DND-41 (cell line): ENCODE measurements at places on chromosomes 5 and 9.

DNA sequence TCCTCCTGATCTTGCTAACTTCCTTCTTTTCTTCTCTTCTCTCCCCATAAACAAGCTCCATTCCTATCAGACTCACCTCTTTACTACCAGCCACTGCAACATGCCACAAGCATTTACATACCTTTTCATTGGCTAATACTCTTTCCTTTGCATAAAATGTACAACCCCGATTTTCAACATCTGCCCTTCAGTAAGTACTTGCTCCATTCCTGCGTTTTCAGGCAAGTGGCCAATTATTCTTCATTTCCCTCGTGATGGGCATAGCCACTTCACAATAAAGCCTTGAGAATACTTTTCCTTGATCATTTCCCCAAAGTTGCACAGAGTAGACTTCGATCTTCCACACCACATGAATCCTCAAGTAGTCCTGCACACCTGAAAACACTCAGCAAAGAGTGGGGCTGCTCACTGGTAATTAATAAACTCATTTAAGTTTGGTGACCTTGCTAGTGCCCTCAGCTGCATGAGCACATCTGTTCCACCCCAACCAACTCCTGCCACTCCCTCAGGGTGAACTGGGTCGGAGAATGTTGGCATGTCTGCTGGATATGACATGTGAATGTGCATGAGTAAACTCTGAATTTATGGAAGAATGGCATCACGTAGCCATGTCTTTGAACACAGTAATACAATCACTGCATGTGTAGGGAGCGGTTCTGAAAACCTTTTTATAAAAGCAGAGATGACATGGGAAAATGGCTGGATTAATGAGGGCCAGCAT is 535.8 kb downstream of the SEMA5A start:
- no peak for DNase-seq

GRCh38 chr5:156825688-156826087 is 24.4 kb upstream of the PPP1R2B start:
- DNase-seq, result no peak

GRCh38 chr5:142015781-142016533 is 3.1 kb upstream of the GNPDA1 start:
- peak; percentile 71 for DNase-seq

- DNase-seq, result no peak
Measured at GRCh38 chr5:35870605-35871004, 13.9 kb downstream of the IL7R start.

DNA sequence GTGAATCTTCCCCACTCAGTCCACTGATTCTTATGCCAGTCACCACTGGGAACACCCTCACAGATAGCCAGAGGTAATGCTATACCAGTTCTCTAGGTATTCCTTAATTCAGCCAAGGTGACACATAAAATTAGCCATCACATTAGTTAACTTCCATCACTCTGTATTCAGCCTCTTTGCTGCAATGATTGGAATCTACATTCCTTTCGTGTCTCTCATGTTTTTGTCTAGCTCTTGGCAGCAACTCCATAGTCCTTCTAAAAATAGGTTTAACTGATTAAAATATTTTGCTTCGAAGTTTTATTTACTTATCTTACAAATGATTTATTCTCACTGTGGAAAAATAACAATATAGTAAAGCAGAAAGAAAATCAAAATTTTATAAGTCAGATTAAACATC is 19.6 kb upstream of the RNF20 start:
- DNase-seq, result no peak

- DNase-seq, result no peak
Measured at GRCh38 chr9:106072421-106072820, 378.1 kb downstream of the TMEM38B start.

DNA sequence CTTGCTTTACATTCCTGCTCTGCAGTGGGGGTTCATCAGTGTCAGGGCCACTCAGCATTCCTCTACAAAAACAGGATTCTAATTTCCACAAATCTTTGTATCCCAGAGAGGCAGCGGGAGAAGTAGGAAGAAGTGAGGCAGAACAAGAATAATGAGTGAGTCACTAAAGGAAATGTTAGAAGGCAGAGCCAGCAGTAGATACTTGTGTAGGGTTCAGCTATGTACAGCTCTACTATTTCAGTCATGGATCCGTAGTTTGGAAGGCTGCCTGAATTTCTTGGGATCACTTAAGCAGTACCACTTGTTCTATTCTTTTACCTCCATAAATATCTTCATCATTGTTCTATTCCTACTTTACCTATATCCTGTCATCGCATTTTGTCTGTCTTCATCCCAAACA is 246.3 kb upstream of the TLE4 start:
- DNase-seq, result no peak

- no peak for DNase-seq
Measured at GRCh38 chr9:129406278-129407225, 214.3 kb downstream of the C9orf50 start.

GRCh38 chr9:81858657-81859430 is 69.4 kb upstream of the SPATA31D4 start:
- no peak for DNase-seq

GRCh38 chr5:66739951-66740350 is 143.8 kb downstream of the MAST4 start:
- DNase-seq, result no peak

GRCh38 chr5:147453875-147454814 is 55.7 kb downstream of the DPYSL3 start:
- DNase-seq, result no peak

- no peak for DNase-seq
Measured at GRCh38 chr9:135321580-135321979, 158.0 kb upstream of the PPP1R26 start.

- no peak for DNase-seq
Measured at GRCh38 chr5:101663543-101663942, 632.5 kb downstream of the SLCO4C1 start.

- no peak for DNase-seq
Measured at GRCh38 chr5:176596689-176597416, 13.1 kb downstream of the GPRIN1 start.

- no peak for DNase-seq
Measured at GRCh38 chr5:66805514-66806430, 209.6 kb downstream of the MAST4 start.

GRCh38 chr5:152376886-152377285 is 28.2 kb downstream of the NMUR2 start:
- no peak for DNase-seq
